Choroid plexus epithelial cell (primary cell): ENCODE measurements at places on chromosomes 4 and X.

GRCh38 chr4:14167876-14168510 is 540.5 kb upstream of the BOD1L1 start:
- peak; percentile 28 for DNase-seq

DNA sequence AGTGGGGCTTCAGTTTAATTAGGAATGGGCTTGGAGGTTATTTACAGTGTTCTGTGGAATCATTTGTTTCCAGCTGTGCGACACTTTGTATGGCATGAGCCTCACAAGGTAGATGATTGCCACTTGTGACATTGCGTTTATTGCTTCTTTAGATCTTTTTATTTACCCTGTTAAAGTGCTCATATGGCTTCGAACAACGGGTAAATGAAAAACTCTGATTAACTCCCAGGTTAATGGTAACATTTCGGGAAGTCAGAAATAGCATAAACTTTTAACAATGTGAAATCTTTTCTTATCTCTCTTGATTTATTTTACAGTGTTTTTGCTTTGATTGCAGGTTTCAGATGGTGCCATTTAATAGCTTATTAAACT is 494.3 kb downstream of the IDS start:
- DNase-seq: no peak

DNA sequence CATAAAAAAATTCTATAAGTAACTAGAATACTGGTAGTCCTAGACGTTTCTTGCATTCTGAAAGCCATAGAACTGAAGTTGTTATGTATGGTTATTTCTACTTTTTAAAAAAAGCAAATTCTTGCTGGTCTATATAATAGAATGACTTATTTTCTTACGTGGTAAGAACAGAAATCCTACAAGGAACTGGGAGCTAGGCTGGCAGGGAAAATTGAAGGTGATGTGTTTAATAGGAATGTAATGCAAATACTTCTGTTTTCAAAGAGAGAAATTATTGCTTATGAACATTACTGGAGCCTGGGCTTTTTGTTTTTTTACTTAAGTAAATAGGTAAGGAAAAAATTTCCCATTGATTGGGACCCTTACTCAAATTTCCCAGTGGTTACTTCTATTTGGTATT is 8.9 kb downstream of the CCNA2 start:
- DNase-seq: no peak

DNA sequence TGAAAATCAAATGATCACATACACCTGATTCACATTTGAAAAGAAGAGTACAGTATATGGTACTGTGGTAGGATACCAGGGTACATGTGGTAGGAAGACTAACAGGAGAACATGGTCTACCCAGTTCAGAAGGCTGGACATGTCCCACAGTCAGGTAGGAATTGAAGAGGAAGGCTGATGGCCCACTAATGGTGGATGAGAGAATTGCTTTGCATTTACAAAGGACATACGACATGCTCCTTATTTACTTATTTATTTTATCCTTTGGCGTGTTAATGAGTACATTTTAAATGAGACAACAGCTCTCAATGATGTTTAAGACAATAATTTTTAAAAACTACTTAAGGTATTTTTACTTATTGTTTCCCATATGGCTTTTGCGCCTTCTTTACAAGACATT is 106.7 kb upstream of the BMP2K start:
- DNase-seq: no peak

- no peak for DNase-seq
These were observed 120.7 kb upstream of the HCCS start for GRCh38 chrX:10990418-10990817.

- DNase-seq: peak; percentile 86
These were observed 38.4 kb downstream of the NAP1L5 start for GRCh38 chr4:88659055-88659889.

GRCh38 chr4:112426416-112426815 is 89.6 kb downstream of the NEUROG2 start:
- no peak for DNase-seq

DNA sequence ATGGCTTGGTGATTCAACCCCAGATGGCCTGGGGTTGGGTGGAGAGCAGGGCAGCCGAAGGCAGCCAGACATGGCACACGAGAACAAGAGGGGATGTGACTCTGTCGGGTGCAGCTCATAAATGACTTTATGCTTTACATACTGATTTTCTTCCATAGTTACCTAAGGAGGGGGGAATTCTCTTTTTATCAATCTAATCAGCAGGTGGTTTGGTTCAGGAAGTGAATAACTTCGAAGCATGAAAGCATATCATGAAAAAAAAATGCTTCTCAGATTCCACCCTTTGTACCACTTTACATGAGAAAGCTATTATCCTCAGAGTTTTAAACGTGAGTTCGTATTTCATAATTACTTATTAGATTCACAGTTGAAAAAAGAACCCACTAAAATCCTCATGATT is 908.9 kb upstream of the LCORL start:
- no peak for DNase-seq

DNA sequence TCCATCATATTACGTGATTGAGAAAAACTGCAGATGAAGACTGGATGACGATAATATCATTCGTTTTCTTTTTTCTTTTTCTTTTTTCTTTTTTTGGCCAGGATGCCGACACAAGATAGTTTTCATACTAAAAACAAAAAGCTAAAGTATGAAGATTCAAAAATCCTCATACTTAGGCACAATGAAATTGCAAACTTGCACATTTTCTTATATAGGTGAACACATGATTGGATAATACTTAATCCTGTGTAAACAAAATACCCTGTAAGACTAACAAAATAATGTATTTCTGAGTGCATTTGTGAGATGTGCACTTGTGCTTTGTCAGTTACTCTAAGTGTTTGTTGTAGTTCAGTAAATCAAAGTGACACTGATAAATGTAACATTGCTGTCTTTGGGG is 568.9 kb downstream of the ANKRD50 start:
- DNase-seq: no peak

GRCh38 chr4:139814323-139815015 is 148.8 kb downstream of the MGST2 start:
- peak; percentile 31 for DNase-seq
